Subcutaneous preadipocyte (primary cell): ENCODE measurements at places on chromosomes 2 and 18. TPM values are rescaled to one million over a fixed set of nuclear protein-coding genes. Genes with fewer than 3 reads are reported as not detected.

EVX2 gene
- not detected in 2 replicates for total RNA-seq

ACMSD gene
- not detected in 2 replicates for total RNA-seq

TCF23 gene
- total RNA-seq, result not detected in 2 replicates

RNF152 gene
- total RNA-seq, result 0.37 and 1.2 TPM in 2 replicates

GATA6 gene
- total RNA-seq, result 1.5 and 1.8 TPM in 2 replicates

LCT gene
- 0.20 TPM in 1 of 2 replicates, not detected in the other for total RNA-seq

LBX2 gene
- total RNA-seq, result 3.3 and 3.9 TPM in 2 replicates

ANKRD53 gene
- 0.39 and 1.8 TPM in 2 replicates for total RNA-seq

SCN1A gene
- total RNA-seq, result 0.37 and 2.0 TPM in 2 replicates

NR4A2 gene
- under 0.01 and 0.39 TPM in 2 replicates for total RNA-seq

PLEKHH2 gene
- total RNA-seq, result 4.0 and 4.3 TPM in 2 replicates

IGFBP5 gene
- 11.5 and 106 TPM in 2 replicates for total RNA-seq

OBSL1 gene
- 26.0 and 37.5 TPM in 2 replicates for total RNA-seq

ABCG8 gene
- not detected in 2 replicates for total RNA-seq
